ENCODE measurements at places on chromosomes 7 and 10.

DNA sequence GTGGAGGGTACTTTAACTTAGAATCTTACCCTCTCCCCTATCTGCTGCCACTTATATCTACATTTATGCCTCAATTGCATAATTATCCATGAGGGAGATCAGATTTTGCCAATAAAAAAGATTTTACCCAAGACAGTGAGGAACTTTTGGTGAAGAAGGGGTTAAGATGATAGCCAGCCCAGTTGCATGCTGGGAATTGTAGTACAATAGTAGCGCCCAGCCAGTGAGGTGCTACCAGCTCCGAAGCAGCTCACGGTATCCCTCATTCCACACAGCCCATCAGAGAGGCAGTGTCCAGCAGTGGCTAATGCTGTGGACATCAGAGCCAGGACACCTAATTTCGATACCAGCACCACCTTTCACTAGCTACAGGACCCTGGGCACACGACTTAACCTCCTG lies 5.9 kb upstream of the LGI1 start:
- no peak for DNase-seq

- no peak for DNase-seq
These were observed 2.5 kb upstream of the ZNF33A start for GRCh38 chr10:38007991-38008390.

- DNase-seq = no peak
These were observed 53.0 kb downstream of the KLRG2 start for GRCh38 chr7:139430443-139430842.

GRCh38 chr7:22402250-22402649 lies 45.3 kb upstream of the RAPGEF5 start:
- DNase-seq = no peak

GRCh38 chr10:32104622-32105509 lies 48.6 kb upstream of the KIF5B start:
- DNase-seq = no peak

DNA sequence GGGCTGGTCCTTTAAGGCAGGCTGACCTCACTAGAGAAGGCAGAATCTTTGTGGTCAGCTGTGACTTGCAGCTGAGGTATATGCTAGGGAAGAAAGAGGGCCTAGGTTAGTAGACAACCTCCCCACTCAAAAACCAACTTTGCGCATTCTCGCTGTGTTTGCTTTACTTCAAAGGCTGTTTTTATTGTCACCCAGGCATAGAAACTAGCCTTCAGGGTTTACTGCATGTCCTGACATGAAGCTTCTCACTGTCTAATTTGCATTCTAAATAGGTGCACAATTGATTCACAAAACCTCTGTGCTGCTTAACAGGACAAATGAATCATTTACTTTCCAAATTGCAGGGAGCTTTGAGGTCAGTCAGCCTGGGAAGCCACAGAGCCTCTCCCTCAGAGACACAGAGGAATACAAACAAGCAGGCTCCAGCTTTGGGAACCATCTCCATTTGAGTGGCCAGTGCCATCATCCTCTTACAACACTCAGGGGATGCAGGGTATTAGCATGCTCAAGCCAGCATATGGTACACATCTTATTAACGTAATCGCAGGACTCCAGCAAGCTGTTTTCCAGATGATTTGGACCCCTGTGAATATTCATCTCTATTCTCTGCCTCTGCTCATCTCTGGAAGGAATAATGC lies 596.4 kb upstream of the GHITM start:
- no peak for DNase-seq
